Lower lobe of right lung (tissue), 2 donors: ENCODE measurements at places on chromosomes 12 and 14. TPM values are rescaled to one million over a fixed set of nuclear protein-coding genes. Genes with fewer than 3 reads are reported as not detected.

DNA sequence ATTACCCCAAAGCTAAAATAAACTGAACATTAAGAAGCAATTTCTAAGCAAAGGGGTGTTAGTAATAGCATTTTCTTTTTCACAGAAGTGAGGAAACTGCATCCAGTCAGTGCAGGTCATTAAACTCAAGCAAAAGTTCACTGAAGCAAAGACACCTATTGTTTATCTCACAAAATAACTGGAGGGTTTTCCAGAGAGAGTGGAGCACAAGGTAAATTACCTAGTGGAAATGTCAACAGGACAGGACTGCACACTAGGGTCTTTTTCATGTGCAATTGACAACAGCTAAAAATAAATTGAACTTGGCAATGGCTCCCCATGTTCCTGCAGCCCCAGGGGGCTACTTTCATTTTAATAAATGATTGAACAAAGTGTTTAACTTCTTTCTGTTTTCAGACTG is 742.0 kb downstream of the GALC start:
- H3K4me3 ChIP-seq, result no peak overlapping the region
- no peaks in the 10 kb centered on the region for H3K36me3 ChIP-seq
- no peaks in the 10 kb centered on the region for H3K4me1 ChIP-seq
- H3K27ac ChIP-seq, result no peak overlapping the region
- no peak for DNase-seq
- H3K27me3 ChIP-seq, result no peaks in the 10 kb centered on the region

GRCh38 chr12:12734054-12734453 is 16.9 kb downstream of the CDKN1B start:
- no peak overlapping the region for H3K27ac ChIP-seq
- no peak for DNase-seq
- peaks cover 21% of the 10 kb centered on the region for H3K4me1 ChIP-seq
- no peak overlapping the region for H3K4me3 ChIP-seq
- H3K36me3 ChIP-seq, result no peaks in the 10 kb centered on the region

DNA sequence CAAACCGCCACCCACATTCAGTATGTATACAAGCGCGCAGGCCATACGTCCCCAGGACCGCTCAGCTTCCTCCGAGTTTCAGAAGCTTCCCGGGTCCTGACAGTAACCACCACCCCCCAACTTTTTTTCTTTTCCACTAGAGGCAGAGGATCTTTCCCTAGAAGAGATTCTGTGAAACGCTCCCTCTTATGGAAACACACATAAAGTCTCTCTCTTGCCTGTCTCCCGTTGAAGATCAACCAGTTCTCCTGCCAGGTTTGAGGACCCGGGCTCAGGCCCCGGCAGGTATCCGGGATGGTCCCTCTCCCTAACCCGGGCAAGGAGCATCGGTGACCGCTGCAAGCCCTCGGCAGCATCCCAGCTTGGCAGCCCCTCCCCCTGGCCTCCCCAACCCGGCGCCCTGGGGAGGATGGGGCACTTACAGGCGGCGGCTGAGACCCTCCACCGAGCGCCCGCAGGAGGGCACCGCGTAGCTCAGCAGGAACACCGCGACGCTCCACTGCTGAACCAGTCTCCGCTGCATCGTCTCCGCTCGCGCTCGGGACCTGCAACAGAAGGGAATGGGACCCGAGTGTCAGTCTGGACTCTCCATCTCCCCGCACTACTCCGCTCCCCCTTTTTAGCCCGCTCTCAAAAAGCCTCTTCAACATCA is 3.4 kb downstream of the PTHLH start:
- H3K27me3 ChIP-seq, result peaks cover 72% of the 10 kb centered on the region
- H3K27ac ChIP-seq, result no peak overlapping the region
- H3K4me3 ChIP-seq, result peak overlapping the region; percentile 57
- H3K36me3 ChIP-seq, result no peaks in the 10 kb centered on the region
- H3K4me1 ChIP-seq, result peaks cover 20% of the 10 kb centered on the region

GRCh38 chr14:52790756-52791222 is 618 bp downstream of the GNPNAT1 start:
- no peak for DNase-seq
- peak overlapping the region; percentile 88 for H3K27ac ChIP-seq
- peaks cover 26% of the 10 kb centered on the region for H3K4me1 ChIP-seq
- no peaks in the 10 kb centered on the region for H3K27me3 ChIP-seq
- peak overlapping the region; percentile 94 for H3K4me3 ChIP-seq

DNA sequence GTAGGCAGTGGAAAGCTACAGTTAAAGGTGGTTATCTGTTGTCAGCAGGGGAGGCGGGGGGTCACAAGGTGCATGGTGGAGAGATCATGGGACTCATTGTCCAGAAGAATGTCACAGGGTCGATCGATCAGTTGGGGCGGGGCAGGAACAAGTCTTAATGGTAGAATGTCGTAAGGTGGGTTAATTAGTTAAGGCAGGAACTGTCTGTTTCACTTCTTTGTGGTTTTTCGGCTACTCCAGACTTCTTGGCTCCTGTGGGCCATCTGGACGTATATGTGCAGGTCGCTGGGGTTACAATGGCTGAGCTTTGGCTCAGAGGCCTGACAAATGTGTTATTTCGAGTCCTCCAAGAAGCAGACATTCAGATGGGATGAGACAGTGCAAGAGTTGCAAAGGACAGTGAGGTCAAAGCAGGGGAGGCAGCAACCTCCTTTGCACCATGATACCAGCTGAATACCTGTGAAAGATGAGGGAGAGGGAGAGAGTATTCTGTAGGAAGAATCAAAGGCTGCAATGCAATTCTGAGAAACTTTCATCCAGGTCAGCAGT is 246.9 kb upstream of the TMEM132C start:
- DNase-seq, result no peak
- H3K27me3 ChIP-seq, result no peaks in the 10 kb centered on the region
- H3K4me1 ChIP-seq, result no peaks in the 10 kb centered on the region
- H3K36me3 ChIP-seq, result no peaks in the 10 kb centered on the region
- no peak overlapping the region for H3K4me3 ChIP-seq
- no peak overlapping the region for H3K27ac ChIP-seq

The SOAT2 gene
- total RNA-seq, result not detected
